Left lung (tissue), 14 donors: ENCODE measurements at places on chromosomes 2 and 18.

DNA sequence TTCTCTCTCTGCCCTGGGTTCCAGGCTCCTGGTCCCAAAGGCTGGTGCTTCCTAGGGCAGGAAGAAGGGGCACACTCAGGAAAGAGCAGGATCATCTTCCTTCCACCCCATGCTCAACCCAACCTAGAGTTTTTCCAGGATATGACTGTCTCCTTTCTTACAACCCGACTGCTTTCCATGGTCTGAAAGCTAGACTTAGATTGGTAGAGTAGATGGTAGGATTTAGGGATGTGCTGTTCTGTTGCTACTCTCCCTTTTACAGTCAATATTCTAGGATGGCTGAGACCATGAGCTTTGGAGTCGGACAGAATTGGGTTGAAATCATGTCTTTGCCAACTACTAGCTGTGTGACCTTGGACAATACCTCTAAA, 45.9 kb upstream of the IGFBP5 start:
- no peak for DNase-seq

DNA sequence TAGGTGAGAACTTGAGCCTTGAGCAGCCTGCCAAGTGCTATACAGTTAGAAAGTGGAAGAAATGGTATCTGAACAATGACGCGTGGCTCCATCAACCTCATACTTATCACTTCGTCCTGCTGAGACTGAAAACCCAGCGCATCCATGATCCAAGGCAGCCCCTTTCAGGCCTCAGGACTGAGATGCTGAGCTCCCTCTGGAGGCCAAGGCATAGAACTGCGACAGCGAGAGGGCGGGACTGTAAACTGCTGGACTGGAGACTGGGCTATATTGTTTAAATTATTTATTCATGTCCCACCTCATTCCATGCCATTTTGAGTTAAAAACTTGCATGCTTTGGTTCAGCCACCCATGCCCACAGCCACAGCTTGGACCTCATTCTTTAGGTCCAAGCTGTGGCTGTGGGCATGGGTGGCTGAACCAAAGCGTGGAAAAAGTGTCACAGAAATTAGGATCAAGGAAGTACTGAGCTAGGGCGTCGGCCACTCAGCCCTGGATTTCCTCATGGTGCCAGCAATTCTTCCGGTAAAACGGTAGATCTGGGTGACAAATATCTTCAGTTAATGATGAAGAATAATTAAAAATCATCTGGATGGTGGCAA, 195.5 kb downstream of the L3MBTL4 start:
- DNase-seq, result peak; percentile 58

DNA sequence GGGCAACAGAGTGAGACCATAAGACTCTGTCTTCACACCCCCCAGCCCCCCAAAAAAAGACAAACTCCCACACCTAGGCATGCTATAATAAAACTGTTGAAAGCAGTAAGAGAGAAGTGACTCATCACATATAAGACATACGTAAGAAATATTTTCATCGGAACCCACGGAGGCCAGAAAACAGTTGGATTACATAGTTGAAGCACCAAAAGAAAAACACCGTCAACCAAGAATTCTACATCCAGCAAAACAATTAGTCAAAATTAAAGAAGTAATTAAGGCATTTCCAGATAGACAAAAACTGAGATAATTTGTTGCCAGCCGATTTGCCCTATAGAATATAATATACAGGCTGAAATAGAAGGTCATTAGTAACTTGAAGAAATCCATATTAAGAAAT, 128.7 kb downstream of the VAPA start:
- no peak for DNase-seq

GRCh38 chr2:235551965-235552364, 58.1 kb downstream of the AGAP1 start:
- no peak for DNase-seq

GRCh38 chr2:235606004-235606715, 112.3 kb downstream of the AGAP1 start:
- no peak for DNase-seq

GRCh38 chr2:219081096-219081495, 20.4 kb upstream of the IHH start:
- DNase-seq, result no peak

GRCh38 chr2:231321556-231322334, 73.8 kb upstream of the B3GNT7 start:
- DNase-seq, result peak; percentile 81

GRCh38 chr2:13135856-13136255, 419.1 kb downstream of the TRIB2 start:
- peak; percentile 8 for DNase-seq

DNA sequence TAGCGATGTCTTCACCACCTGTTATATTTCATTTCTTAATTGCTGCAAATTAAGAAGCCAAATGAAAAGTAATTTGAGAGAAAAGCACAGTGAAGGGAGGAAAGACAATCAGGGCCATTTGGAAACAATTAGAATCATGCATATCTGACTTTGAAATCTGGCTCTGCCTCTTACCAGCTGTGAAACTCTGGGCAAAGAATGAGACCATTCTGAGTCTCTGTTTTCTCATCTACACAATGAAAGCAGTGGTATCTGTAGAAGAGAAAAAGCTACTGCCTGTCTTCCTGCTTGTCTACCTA, 334.5 kb upstream of the CYRIA start:
- DNase-seq, result no peak

GRCh38 chr2:182445391-182445965, 18.6 kb upstream of the PDE1A start:
- DNase-seq, result no peak

GRCh38 chr2:54434711-54435110, 21.4 kb upstream of the SPTBN1 start:
- DNase-seq, result no peak

GRCh38 chr2:63856303-63856603, 14.6 kb downstream of the UGP2 start:
- no peak for DNase-seq

DNA sequence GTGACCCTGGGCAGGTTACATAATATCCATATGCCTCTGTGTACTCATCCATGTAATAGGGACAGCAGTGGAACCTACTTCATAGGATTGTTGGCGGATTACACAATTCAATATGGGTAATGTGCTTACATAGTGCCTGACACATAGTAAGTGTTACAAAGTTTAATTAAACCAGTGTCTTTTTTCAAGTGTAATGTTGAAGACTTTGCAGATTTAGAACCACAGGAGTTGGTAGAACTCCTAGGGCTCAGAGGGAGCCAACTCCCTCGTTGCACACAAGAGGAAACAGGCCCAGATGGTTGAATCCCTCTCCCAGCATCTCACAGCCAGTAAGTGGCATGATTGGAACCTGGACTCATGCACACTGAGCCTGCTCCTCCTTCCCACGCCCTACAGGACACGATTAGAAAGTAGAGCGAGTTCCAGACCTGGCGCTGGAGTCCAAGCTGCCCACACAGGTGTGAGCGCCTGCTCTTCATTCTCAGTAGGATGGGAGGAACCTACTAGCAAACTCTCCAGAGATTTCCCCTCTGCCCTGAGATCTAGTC, 97.8 kb downstream of the VSNL1 start:
- no peak for DNase-seq

DNA sequence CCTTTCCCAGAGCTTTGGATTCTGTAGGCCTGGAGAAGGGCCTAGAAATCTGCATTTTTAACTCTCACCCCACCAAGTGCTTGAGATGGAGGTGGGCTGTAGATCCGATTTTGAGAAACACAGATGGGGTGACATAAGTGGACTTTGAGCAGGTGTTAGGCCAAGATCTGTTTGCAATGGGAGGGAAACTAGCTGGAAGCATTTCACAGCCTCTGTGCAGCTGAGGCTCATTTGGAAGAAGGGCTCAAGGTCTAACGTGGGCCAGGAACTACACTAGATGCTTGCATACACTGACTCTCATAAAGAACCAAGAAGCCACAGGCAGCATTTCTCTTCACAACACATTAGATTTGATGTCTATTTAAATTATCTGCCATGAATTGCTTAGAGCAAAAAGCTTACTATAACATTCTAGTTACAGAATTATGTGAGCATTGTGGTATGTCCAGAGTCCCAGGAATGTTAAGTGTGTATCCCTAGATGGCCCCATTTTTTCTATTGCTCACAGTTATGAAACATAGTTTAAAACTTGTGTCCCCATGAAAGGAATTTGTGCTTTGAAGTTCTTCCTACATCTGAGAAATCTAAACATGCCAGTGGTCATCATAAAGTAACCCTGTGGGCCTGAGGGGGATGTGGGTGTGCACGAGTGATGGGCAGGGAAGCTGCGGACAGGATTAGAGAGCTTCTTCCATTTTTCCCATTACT, 77.2 kb downstream of the CD28 start:
- DNase-seq, result no peak

GRCh38 chr2:124286089-124286783, 261.1 kb downstream of the CNTNAP5 start:
- no peak for DNase-seq

- peak; percentile 64 for DNase-seq
These were observed 154.6 kb downstream of the ANKRD36 start for GRCh38 chr2:97267411-97268074.

- no peak for DNase-seq
These were observed 76.6 kb downstream of the NEB start for GRCh38 chr2:151657667-151658076.

GRCh38 chr2:27736031-27736889, 35.3 kb upstream of the MRPL33 start:
- no peak for DNase-seq

DNA sequence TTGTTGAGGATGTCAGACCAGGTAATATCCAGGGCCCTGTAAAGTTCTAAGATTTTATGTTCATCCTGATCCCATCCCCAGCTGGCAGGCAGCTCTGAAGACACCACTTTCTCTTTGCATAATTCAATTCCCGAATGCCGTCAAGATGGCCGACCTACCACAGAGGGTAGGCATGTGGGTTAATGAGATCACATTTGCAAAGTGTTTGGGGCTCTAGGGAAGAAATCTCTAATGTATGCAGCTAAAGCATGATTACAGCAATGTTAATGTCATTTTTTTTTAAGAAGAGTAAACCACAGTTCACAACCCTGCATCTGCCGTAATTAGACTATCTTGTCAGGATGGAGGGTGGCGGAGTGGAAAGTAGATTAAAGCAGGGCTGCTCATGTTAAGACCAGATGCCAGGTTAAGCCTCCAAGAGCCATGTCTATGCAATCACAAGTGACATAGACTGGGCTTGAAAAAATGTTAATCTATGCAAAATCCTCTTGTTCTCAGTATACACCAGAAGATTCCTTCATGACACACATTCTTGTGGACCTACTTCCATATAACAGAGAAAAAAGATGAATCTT, 131.4 kb downstream of the ALK start:
- DNase-seq, result no peak

DNA sequence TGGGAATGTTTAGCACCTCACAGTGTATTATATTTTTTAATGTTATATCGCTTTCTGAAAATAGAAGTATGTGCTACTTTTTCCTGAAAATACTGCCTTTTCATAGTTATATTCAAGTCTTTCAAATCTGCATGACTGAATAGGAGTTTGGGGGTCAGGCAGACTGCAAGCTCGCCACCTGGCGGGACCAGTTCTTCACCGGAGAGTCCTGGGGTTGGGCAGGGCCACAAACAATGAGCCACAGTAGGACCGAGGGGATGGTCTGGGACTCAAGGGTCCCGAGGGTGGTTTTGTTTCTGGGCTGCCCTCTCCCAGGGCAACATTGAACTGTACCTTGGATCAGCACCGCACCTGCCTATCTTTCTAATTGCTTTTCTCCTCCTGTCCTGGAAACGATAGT, 70.6 kb downstream of the VWA3B start:
- no peak for DNase-seq

GRCh38 chr2:28219138-28219537, 173.5 kb upstream of the FOSL2 start:
- no peak for DNase-seq

DNA sequence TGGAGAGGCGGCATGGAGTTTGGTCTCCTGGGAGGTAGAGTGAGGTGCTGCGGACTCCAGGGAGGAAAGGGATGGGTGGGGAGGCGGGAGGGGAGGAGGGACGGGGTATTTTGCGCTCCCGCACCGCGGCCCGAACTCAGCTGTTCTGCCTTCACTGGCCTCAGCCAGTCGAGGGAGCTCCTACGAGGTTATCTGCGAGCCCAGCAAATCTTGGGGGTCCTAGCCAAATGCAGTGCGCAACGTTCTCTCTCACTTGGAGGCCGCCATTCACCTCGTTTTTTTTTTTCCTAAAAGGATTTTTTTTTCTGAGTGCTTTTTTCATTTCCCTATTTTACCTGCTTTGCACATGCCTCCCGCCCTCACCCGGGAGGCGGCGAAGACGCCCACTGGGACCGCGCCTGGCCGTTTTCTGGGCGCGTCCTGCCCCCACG, 877 bp upstream of the BCL2L11 start:
- peak; percentile 15 for DNase-seq

GRCh38 chr2:217102956-217103355, 243.1 kb upstream of the TNP1 start:
- no peak for DNase-seq

DNA sequence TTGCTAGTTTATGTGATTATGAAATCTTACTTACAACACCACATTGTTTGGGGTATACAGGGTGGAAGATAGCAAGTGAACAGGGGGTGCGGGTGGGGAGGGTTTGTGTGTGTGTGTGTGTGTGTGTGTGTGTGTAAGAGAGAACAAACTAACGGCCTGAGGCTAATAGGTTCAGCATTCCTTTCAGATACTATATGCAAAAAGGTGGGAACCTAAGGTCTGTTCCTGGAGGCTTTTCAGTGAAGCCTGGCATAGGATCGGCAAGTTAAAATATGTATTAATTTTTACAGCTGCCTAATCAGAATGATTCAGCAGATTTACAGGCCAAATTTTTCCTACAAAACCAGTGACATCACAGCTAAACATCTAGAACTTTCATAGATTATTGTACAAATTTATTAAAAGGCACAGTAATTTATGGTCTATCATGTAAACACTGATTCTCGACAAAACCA, 7.6 kb upstream of the SPDYA start:
- DNase-seq, result no peak

- no peak for DNase-seq
These were observed 508.2 kb downstream of the TNS1 start for GRCh38 chr2:217494557-217494956.

DNA sequence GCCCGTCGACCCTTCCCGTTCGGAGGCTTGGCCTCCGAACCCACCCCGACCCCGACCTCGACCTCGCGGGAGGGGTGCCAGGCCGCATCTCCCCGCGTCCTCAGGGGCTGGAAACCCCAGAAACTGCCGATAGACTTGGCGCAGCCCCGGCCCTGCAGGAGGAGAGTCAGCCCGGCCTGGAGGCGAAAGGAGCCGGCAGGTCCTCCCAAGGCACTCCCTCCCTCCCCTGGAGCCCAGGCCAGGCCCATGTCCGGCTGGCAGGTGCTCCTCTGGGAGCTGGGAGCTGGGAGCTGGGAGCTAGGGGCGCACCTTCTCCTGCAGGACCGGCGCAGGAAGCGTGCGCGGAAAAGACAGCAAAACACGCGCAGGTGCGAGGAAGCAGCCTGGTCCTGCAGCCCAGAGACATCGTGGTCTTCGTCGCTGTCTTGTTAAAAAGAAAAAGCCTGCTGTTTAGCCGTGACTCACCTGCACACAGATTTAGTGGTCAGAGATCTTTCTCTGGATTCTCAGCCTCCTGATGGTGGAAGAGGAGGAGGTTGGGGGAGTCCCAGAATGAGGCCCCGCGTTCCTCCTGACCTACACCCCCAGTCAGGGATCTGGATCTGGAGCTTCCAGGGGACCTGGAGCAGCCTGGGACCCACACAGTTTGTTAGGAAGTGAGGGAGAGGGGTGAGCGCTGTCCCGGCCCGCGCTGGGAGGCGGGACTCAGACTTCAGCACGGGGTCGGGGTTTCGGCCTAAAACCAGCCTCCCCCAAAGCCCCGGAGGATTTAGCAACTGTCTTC, 660 bp upstream of the MBP start:
- peak; percentile 88 for DNase-seq

GRCh38 chr2:98891591-98891990, 44.4 kb downstream of the CRACDL start:
- DNase-seq, result no peak
